Fibroblast of villous mesenchyme (primary cell): ENCODE measurements at places on chromosomes 12 and 14. TPM values are rescaled to one million over a fixed set of nuclear protein-coding genes. Genes with fewer than 3 reads are reported as not detected.

DNA sequence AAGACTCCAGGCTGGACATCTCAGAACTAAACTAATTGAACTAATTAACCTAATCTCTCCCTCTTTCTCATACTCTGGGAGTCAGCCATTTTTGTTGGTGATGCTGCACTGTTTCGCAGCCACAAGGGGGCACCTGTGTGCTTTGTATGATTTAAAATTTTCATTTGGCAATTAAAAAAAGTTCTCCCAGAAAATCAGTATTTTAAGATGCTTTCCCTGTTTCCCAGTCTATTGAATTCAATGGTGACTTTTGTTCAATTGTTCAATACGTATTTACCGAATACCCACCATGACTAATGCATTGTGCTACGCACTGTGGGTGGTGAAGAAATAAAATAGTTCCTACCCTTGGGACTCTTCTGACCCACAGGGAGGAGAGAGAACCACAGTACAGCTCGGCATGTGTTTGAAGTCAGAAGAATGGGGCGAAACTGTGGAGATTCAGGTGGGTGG is 63.7 kb downstream of the ZNF664 start:
- peak; percentile 58 for DNase-seq

The APOLD1 gene
- 9.3 and 14.7 TPM in 2 replicates for total RNA-seq

The ST8SIA1 gene
- 0.43 and 1.3 TPM in 2 replicates for total RNA-seq

DNA sequence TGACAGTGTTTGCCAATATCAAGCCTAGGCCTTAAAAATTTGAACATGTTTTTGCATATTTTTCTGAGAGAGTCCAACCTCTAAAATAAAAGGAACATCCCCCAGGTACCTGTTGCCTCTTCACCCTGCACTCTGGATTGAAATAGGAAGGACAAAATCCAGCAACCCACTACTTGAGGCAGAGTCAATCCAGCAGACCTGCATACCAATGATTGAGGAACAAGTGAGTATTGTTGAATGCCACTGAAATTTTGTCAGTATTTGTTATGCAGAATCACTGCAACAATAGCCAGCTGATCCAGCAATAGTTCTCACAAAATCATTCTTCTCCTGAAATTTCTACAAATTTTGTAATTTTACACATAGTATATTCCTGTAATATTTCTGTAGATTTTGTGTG is 460.6 kb upstream of the FOXG1 start:
- DNase-seq = no peak

- no peak for DNase-seq
Measured at GRCh38 chr12:6786416-6787094, 2.8 kb upstream of the CD4 start.

The CABP1 gene
- not detected in 2 replicates for total RNA-seq

DNA sequence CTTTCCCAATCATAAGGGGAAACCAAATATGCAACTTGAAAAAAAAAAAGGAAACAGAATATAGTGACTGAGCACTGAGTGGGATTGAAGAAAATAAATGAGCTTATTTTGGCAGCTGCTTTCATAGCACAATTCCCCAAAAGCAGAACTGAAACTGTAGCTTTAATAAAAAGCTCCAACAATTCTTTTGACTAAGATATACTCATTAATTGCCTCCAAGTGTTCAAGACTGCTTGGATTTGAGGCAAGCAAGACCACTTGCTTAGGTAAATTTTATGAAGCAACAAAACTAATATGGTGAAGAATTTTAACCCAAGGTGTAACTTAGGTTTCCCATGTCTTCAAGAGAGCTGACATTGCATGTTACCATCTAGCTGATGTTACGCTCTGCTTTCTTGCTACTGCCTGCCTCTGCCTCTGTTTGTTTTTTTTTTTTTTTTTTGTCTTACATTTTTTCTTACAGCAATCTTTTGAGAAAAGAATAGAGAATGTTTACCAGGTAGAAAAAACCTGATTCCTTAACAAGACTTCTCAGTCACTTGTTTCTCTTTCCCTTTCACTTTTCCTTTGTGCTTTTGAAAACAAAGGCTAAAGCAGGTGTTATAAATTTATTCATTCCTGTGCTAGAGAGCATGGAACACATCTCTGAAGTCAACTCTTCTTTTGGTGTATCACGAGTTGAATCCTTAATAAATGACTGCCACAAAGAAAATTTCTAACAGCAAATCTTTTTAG is 134.4 kb downstream of the BCAT1 start:
- no peak for DNase-seq

GRCh38 chr12:52049286-52049685 is 2.0 kb upstream of the NR4A1 start:
- no peak for DNase-seq

- no peak for DNase-seq
Measured at GRCh38 chr12:110248096-110248447, 33.0 kb upstream of the ATP2A2 start.

The SLCO1B1 gene
- not detected in 2 replicates for total RNA-seq

DNA sequence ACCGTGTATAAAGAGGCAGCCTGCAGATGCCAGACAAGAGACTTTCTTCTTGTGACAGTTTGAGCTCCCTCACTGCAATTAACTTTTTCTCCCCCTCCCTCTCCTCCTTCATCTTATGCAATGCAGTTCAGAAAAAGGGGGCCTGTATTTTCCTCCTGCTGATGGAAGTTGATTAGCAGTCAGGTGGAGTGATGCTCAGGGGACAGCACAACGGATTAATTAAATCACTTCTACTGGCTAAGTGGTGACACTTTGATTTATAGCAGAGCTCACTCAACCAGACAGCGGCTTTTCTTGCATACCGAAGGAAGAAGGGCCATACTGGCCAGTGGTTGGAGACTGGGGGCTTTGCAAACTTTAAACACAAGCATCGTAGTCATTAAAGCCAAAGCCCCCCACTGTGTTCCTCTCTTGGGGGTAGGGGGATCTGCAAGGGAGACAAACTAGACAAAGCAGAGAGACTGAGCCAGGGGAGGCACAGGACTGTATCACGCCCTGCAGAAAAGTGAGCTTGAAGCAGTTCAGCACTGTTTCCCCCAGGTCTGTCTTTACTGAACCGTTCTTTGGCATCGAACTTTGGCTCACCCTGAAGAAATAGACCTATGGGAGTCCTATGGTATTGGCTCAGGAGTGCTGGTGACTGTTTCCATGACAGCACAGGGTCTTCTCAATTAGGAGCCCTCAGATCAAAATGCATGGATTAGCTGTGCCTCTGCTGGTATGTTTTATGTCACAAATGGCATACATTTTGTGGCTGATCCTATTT is 47.7 kb downstream of the SPRING1 start:
- DNase-seq = no peak
